ENCODE measurements at places on chromosomes 7 and 10.

- no peak for DNase-seq
These were observed 67.0 kb downstream of the CDK6 start for GRCh38 chr7:92769394-92769699.

- DNase-seq, result no peak
These were observed 38.5 kb downstream of the BNIP3 start for GRCh38 chr10:131943021-131943814.

- no peak for DNase-seq
These were observed 163.5 kb upstream of the AGK start for GRCh38 chr7:141387521-141388217.

GRCh38 chr10:132461103-132461682 lies 64.2 kb downstream of the PWWP2B start:
- no peak for DNase-seq

GRCh38 chr10:85786401-85786899 lies 580.1 kb downstream of the GRID1 start:
- DNase-seq, result no peak
